ENCODE measurements at places on chromosomes 7 and 10.

GRCh38 chr10:3432081-3432825, 259.7 kb upstream of the PITRM1 start:
- DNase-seq, result no peak

DNA sequence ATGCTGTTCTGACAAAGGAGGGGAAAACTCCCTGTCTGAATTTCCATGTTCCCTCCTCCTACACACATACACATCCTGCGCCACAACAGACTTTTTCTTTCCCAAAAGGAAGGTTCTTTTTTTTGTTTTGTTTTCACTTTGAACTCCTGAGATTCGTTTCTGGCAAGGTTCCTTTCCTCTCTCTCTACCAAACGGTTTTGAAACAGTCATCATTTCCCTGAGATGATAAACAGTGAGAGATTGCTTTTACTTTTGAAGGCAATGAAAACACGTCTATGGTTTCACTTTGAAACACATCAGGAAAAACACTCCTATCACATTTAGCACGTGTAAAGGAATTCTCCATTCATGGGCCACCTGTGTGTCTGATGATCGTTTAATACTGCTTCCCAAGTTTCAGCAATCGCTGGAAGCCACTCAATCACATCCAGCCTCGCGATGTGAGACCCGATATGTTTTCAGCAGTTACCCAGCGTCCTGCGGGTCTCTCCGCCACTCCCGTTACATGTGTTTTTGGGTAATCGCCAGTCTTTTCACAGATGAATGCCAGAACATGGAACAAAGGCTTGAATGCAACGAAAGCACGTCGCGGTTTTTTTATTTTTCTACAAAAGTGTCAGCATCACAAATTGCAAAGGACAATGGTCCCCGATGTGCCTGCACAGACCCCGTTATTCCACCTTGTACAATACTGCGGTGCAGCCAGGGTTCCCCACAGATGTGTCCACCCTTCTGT, 62.8 kb upstream of the CUX1 start:
- DNase-seq, result no peak

DNA sequence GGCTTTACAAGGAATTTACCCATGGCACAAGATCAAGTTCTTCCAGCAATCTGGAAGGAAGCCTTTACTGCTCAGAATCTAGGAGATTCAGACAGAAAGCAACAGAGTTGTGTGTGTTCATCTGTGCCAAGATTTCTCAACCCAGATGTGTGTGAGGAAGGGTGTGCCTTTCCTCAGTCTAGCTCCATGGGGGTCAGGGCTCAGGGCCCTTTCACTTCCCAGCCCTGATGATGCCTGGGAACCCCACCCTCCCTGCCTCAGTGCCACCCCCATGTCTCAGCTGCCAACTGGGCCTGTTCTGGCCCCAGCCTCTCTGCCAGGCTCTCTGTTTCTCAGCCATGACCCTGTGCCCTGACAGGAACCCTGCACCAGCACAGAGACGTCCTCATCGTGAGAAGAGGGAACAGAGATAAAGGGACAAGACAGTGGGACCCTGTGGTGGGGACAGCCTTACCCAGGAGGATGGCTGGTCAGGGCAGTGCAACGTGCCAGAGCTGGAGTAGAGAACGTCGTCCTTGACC, 102.0 kb downstream of the VIPR2 start:
- DNase-seq, result no peak

- DNase-seq, result no peak
These were observed 1057.5 kb downstream of the GATA3 start for GRCh38 chr10:9111976-9112375.

GRCh38 chr7:45007571-45008328, 7.7 kb downstream of the CCM2 start:
- DNase-seq, result no peak

DNA sequence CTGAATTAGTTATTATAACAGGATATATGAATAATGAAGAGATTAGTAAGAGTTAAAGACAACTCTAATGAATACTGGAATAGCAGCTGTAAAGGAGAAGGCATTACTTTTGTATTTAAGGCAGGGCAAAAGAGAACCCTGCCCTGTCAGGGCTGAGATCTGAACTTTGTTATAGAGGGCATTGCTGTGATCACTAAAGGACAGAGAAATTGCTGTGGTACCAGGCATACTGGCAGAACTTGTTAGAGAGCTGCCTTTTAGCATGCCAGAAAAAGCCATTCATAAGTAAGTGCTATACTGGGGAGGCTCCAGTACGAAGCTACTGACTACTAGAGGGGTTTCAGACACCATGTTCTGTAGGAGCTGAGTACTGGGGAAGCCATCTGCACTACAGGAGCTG, 481.8 kb downstream of the SEMA3D start:
- DNase-seq, result no peak

GRCh38 chr10:12924911-12925310, 76.6 kb downstream of the CCDC3 start:
- DNase-seq, result no peak

GRCh38 chr10:63832686-63833085, 311.5 kb downstream of the REEP3 start:
- DNase-seq, result no peak

DNA sequence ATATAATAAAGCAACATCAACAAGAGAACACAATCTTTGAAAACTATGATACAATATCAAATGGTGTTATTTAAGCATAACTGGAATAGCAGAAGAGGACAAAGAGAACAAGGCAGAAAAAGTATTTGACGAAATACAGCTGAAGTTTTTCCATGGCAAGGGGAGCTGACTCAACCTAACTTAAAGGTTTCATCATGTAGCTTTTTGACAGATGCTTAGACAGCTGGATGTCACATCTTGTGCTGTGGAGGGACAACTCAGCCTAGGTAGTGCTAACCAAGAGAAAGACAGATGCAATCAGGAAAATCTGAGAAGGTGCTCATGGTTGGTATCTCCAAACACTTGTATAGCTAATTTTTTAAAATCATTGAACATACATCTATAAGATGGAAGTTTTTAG, 208.2 kb downstream of the TFEC start:
- no peak for DNase-seq

GRCh38 chr7:88071994-88072714, 138.1 kb downstream of the ADAM22 start:
- no peak for DNase-seq

- DNase-seq, result no peak
These were observed 202.6 kb upstream of the NRP1 start for GRCh38 chr10:33537066-33537465.

- DNase-seq, result no peak
These were observed 3.5 kb upstream of the SCIN start for GRCh38 chr7:12567015-12567414.

GRCh38 chr10:21934307-21934706, 69.2 kb downstream of the DNAJC1 start:
- no peak for DNase-seq

- DNase-seq, result no peak
These were observed 65.2 kb downstream of the DLG5 start for GRCh38 chr10:77861366-77861765.

DNA sequence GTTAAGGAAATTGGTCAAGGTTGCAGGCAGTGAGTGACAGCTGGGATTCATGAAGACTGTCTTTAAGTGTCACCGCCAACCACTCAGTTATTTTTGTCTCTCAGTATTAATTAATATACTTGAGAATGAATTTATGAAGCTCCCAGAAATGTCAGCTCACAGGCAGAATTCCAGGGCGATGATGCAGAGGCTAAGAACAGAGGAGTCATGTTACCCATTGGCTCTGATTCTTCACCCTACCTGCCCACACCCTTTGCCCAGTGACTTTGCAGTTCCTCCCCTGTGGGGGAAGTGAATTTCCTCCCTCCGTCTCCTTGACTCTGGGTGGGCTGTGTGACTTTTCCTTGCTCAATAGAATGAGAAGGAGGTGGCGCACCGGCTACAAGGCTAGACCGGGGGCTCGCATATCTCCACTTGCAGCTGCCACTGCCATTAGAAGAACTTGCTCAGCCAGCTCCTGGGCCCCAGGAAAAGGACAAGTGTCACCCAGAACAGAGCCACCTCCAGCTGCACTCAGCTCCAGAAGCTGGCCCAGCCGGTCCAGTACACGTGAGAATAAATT, 157.1 kb upstream of the PRKCQ start:
- no peak for DNase-seq

DNA sequence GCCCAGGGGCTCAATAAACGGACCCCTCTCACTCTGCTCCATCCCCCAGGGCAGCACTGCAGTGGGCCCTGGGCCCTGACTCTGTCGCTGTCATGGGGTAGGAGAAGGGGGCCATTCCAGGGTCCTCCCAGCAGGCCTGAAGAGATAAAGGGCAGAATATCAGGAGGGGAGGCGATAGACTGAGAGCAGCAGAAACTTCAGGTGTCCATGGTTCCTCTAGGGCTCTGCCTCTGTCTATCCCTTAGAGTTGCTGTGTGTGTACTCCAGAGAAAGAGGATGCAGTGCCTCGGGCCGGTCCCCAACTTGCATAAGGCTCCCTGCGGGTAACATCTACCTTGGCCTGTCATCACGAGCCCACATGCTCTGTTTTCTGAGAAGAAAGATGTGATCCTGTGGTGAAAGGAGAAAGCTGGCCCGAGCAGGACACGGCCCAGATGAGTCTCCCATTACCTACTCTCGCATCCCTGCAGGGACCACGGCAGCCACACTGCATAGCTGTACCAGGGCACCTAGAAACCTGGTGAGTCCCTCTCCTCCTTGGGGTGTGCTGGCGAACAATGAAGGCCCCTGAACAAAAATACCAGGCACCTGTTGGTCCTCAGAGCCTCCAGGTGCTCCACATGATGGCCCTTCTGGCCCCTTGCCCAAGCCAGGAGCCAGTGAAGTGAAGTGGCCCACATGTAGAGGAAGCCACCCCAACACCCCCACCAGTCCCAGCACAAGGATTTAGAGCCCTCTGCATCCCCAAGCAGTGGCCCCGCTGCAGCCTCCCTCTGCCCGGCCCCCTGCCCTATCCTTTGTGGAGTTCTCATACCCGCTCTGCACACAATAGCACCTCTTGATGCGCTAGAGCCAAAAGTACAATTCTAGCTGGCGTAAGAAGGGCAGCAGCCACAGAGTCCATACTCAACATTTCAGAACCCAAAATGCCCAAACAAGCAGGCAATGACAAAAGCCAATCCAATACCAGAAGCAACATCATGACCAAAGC, 106.8 kb downstream of the ARHGAP22 start:
- DNase-seq, result no peak

DNA sequence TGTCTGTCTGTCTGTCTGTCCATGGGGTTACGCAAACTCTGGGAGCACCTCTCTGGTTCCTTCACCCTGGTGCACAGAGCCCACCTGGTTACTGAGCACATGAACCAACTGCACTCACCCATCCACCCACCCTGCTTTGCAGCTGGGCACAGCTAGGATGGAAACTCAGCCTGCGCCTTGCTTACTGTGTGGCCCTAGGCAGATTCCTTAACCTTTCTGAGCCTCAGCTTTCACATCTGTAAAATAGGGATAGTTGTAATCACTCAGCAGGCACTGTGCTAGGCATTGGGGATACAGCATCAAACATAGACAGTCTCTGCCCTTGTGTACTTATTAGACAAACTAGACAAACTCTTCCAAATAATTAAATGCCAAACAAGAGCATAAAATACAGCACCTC, 21.8 kb upstream of the INMT start:
- DNase-seq, result no peak

GRCh38 chr10:110284262-110284661, 20.5 kb downstream of the SMNDC1 start:
- no peak for DNase-seq

GRCh38 chr7:141043616-141044015, 28.9 kb upstream of the MRPS33 start:
- DNase-seq, result no peak

GRCh38 chr10:48485711-48486110, 119.2 kb downstream of the ARHGAP22 start:
- no peak for DNase-seq

GRCh38 chr10:102610441-102610887, 33.8 kb upstream of the TRIM8 start:
- no peak for DNase-seq

DNA sequence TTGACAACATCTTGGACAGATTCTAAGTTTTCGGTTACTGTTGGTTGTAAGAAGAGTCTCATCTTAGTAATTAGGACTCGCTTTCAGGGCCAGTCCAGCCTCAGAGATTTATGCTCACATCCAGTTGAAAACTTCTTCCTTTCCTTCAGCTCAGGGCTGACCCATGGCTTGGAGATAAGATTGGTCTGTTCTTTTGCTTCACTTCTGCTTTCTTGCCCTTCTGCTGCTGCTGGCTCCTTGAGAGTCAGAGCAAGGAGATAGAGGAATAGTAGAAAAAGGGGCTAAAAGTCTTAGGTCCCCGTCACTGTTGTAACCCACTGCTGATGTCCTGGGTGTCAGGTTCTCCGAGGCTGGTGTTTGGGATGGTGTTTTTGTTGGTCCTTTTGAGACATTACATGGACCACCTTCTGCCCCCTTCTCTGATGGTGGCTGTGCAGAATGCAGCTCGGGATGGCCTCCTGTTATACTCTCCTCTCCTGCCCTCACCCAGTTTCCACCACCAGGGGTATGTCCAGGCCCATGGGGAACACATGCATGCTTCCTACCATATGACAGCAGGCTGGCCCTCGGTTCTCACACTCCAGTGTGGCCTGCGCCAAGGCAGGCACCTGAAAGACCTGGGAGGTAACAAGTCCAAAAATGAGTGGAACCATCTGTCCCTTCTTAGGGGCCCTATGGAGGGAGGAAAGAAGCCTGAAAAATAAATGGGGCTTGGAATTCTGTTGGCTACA, 67.8 kb upstream of the PCBD1 start:
- no peak for DNase-seq

- no peak for DNase-seq
These were observed 94.9 kb downstream of the GFRA1 start for GRCh38 chr10:116178086-116178605.

DNA sequence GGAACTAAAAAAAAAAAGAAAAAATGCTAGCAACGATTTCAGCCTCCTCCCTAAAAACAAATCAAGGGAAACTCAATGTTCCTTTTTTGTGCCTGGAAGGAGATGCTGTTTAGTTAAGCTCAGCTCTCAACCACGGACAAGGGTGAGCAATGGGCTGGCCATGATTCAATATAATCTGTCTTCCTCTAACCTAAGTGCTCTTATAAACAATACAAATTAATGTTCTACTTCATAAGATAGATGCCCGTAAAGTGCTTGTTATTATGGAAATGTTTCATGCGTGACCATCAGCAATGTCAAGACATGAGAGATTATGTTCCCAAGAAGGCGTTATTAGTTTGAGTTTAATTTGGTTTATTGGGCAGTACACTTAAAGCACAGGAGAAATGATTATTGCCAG, 320.3 kb downstream of the SFMBT2 start:
- no peak for DNase-seq

DNA sequence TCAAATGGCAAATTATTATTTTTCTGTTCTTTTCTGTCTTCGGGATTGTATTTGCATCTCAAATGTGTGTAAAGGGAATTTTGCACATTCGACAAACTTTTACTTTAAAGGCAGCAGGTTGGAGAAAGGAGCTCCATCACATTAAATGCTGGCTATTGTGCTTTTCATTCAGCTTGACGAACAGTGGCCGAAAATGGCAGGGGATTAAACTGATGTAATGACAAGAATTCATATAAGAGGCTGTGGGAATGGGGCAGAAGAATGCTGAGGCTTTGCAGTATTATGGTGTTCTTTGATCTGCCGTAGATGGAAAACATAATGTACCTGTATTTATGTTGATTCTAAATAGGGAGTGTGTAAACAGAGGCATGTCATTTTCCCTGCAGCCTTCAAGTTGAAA, 376.0 kb downstream of the LRMDA start:
- DNase-seq, result no peak

- no peak for DNase-seq
These were observed 361.6 kb downstream of the SORCS1 start for GRCh38 chr10:106802949-106803348.

All from NCI-H1092 (cell line).